Nephron progenitor cell (in vitro differentiated cells): ENCODE measurements at places on chromosomes 6 and 20.

DNA sequence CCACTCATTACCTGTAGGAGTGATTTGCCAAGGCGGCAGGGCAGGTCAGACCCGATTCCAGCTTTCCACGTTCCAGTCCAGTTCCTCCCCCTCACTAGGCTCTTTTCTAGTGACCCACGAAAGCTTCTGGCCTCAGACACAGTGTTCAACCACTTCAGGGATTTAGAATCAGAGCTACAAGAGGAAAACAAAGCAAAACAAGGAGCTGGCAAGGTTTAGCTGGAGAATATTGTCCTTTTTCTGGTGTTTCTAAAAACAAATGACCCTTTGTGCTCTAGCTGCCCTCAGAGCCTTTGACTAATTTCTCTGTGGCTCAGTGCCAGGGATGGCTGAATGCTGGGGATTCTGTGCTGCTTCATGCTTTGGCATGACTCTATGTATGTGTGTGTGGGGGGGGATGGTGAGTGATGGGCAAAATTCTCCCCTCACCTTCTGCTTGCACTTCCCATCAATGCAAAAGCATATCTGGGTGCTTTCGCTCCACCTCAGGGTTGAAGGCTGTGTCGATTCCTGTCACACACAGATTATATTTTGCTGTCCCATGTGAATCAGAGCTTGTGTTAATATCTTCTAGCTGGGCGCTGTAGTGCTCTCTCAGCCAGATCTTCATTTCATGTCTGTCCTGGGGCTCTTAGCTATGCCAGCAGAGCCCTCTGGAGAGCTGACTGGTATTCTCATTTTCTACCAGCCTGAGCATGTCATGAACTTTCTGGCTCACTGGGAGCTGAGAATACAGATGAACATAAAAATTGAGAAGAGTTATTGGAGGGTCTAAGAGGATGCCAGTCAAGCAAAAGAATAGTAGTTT is 19.3 kb upstream of the NEDD9 start:
- DNase-seq = no peak

DNA sequence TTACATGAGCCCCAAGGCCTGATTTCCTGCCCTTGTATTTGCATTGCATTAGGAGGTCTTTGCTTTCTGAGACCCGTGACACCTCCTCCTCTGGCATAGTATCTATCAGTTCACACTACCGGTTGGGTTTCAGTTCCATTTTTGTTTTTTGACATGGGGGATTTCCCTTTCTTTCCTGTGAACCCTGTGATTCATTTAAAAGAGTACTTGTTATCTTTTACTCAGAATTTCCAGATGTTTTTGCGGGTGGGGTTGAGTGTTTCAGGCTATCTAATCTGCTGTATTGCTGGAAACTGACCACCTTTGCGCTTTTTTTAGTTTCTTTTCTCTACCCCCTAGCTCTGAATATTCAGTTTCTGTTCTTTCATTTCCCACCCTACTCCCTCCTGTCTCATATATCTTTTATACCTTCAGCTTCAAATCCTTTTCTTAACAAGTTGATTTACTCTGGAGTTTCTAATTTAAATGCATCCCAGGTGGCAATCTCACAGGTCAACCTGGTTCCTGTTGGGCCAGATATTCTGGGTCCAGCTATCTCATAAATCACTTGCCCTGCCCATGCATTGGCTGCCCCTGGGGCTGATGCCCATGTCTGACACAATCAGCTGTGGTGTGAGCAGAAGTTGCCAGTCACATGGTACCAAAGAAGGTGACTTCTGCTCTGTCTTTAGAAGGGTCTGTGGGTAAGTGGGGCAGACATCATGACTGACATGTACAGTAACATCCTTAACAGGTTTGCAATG is 14.3 kb upstream of the NCOA3 start:
- no peak for DNase-seq

- DNase-seq = no peak
Observed at GRCh38 chr6:63348836-63349235, 29.1 kb upstream of the LGSN start.

DNA sequence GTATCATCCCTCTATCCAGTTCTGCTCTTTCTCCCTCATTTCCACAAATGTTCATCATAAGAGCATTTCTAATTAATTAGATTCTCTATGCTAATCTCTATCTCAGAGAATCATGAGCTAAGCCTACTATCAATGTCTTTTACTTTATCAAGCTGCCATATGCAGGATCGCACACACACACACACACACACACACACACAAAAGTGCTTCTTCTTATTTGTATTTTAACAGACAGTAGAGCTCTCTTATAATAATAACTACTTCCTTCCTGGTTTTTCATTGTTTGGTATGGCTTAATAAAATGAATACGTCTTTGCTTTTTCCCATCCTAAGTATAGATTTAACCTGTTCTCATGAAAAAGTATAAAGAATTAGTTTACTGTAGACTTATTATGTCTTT is 170.2 kb downstream of the HAO1 start:
- DNase-seq = no peak

GRCh38 chr6:52580905-52581304 is 4.0 kb upstream of the TRAM2 start:
- DNase-seq = no peak

- no peak for DNase-seq
Observed at GRCh38 chr6:158367816-158368215, 55.6 kb downstream of the TULP4 start.

DNA sequence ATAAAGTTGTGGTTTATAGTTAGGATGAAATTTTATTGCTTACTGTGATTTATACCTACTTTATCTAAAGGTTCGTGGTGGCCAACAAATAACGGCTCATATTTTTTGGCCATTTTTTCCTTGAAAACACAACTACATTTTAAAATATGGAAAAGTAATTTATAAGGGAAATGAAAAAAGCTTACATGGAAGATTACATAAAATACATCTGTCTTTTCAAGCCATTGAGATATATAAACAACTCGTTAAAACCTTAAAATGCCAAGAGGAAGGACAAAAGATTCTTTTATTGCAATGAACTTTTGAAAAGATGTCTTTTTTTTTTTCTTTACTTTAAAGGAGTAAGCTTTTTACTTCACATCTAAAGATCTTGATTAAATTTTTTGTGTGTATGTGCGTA is 55.4 kb upstream of the EYA4 start:
- no peak for DNase-seq

GRCh38 chr20:61451953-61452352 is 199.9 kb downstream of the CDH4 start:
- no peak for DNase-seq

DNA sequence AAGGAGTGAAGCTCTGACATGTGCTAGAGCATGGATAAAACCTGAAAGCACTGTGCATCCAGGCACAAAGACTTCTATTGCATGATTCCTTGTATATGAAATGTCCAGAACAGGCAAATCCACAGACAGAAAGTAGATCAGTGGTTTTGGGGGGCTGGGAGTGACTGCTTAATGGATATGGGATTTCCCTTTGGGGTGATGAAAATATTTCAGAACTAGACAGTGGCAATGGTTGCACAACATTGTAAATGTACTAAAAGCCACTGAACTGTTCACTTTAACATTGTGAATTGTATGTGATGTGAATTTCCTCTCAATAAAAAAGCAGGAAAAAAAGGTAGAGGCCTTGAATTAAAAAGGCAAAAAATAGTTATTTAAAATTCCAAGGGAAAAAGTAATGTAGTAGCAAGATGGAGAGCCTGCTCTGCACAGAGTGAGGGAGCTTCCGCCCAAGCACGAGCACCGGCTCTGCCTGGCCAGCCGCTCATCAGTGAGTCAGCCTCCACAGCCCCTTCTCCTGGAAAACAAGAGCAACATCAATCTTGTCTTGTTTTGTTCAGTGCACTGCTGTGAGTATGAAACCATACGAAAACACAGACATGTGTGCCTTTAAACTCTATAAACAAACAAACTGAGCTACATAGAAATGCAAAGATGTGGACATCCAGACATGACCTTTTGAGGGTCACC is 74.6 kb upstream of the THBS2 start:
- no peak for DNase-seq

DNA sequence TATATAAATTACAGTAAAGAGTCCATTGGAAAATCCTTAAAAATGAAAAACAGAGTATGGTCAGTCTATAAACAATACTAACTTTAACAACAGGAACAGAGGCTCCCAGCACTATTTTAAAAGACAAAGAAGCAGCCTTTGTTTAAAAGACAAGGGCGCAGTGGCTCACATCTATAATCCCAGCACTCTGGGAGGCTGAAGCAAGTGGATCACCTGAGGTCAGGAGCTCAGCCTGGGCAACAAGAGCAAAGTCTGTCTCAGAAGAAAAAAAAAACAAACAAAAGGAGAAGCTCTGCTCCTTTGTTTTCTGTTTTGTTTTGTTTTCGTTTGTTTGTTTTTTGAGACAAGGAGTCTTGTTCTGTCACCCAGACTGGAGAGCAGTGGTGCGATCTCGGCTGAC is 89.4 kb downstream of the DTNBP1 start:
- no peak for DNase-seq

DNA sequence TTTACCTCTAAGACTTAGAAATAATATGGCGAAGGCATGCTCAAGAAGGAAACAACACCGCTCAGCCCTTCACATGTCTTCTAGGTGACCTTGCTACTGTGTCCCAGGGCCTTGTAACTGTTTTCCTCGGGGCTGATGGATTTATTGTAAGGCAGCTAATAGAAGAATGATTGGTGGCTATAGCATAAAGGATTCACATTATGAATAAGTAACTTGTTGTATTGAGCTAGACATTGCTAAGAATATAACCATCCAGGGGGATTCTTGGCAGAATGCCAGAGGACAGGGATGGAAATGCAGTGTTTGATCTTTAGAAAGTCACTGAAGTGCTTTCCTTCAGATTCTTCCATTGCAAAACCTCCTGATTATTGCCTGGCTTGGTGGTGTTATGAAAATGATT is 54.9 kb downstream of the PLEKHG1 start:
- no peak for DNase-seq

DNA sequence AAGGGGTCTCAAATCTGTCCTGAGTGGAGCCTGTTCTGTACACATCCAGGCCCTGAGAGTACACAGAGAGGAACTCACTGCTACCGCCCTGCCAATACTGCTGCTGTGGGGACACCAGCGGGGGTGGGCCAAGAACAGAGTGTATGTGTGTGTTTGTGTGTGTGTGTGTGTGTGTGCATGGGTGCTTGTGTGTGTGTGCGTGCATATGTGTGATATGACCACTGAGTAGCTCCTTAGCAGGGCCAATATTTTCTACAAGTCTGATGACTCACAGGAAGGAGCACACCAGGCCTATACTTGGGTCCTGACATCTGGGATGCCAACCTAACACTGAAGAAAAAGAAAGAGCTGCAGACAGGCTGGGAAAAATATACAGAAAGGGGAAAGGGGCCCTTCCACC is 1.4 kb downstream of the RAET1E start:
- no peak for DNase-seq

DNA sequence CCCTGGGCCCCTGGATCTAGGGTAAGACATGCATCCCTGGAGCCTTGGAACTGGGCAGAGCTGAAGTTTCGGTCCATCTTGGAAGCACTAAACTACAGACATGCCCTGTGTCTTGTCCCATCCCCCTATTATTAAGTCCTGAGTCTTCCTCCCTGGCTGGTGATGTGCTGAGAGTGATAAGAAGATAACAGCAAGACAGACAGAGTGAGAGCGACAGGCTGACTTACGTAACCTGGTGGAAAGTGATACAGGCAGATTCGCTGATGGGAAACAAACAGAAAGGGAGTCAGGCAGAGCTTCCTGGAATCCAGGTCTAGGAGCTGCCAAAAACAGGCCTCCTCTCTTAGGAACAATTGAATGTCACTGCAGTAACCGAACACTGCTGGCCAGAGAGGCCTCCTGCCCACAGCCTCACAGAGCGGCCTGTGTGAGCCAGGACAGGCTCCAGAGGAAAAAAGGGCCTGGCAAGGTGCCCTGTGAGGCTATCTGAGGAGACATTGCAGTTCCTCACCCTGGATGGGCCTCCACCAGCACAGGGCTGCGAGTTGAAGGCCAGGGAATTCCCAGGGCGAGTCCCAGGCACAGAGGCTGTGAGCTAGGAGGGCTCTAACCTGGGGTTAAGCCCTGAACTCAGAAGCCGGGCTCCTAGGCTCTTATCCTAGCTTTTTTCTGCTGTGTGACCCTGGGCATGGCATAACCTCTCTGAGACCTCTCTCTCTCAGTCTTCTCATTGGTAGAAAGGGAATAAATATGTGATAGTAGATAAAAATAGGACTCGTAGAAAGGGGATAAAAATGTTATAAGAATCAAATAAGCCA is 34.2 kb upstream of the B4GALT5 start:
- DNase-seq = no peak

GRCh38 chr6:8785223-8785622 is 349.9 kb upstream of the SLC35B3 start:
- DNase-seq = no peak

DNA sequence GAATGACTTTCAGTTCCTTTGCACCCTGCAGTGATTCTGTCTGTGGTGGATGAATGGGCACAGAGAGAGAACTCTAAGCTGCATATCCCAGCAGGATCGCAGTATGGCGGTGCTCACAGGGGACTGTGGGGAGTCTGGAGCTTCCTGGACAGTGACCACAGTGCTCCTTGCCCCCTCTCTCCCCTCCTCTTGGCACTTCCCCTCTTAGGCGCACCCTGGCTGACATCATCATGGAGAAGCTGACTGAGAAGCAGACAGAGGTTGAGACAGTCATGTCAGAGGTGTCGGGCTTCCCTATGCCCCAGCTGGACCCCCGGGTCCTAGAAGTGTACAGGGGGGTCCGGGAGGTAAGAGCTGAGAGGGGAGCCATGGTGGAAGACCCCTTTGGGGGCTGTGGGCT is 8.6 kb downstream of the BYSL start:
- DNase-seq = no peak

DNA sequence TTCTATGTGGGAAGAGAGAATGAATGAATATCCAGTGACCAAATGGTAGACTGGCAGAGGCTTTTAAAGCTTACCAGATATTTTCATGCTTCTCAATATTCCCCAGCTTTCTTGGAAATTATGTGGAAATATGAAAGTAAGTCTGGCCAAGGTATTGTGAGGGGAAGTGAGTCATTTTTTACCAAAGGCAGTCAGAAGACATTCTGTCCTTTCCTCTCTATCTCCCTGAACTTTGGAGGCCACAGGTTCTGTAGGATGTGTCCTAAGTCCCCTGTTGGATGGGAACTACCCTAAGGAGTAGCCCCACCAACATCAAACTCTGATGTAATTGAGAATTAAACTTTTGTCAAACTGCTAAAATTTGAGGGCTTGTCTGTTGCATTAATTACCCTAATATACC is 593.8 kb upstream of the NRSN1 start:
- DNase-seq = no peak
